ENCODE measurements at places on chromosomes 11 and 22. TPM values are rescaled to one million over a fixed set of nuclear protein-coding genes. Genes with fewer than 3 reads are reported as not detected.

DNA sequence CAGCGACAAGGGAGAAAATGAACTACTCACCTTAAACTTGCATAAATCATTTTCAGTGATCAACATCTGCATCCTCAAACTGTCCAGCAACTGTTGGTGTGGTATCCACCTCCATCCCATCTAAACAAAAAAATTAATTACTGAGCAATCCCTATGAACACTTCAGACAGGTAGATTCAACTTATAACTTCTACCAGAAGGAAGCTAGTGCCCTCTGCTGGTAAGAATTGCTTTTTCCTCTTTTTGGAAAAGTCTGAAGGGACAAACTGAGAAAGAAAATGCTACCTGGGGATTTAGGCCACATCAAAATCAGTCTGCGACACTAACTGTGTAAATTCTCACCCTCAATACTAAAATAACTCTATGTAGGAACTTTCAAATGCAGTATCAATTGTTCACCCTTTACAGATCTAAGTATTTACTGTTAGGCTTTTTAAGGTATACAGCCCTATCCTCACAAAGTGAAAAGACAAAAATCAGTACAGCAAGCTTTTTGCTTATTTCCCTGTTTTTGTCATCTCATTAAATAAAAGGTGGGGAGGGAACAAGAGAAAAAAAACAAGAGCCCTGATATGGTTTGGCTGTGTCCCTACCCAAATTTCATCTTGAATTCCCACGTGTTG lies 17.9 kb downstream of the CLNS1A start:
- DNase-seq = no peak

DNA sequence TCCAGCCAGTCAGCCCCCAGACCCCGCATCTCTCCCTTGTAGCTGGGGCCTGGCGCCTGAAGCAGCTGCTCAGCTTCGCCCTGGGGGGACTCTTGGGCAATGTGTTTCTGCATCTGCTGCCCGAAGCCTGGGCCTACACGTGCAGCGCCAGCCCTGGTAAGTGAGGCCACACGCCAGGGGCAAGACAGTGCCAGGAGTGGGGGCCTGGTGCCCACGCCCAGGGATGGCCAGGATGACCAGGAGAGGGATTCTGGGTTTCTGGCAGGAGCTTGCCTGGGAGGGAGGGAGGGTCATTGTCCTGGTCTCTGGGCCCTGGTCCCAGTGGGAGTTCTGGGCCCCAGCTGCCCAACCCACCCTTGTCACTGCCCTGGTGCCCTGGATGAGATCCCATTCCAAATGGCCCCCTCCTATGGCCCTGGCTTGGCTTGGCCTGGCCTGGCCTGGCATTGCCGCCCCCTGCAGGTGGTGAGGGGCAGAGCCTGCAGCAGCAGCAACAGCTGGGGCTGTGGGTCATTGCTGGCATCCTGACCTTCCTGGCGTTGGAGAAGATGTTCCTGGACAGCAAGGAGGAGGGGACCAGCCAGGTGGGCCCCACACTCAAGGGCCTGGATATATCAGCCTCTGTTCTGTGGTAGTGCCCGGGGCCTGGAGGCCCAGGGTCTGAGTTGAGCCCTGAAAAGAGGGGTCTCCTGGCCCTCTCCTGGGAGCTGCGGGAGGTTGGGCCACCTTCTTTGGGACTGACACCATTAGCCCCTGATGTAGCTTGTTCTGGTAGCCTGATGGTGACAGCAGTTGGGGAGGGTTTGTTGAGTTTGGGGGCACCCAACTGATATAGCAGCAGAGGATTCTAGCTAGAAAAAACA lies 3.7 kb downstream of the SLC39A13 start:
- DNase-seq = no peak

DNA sequence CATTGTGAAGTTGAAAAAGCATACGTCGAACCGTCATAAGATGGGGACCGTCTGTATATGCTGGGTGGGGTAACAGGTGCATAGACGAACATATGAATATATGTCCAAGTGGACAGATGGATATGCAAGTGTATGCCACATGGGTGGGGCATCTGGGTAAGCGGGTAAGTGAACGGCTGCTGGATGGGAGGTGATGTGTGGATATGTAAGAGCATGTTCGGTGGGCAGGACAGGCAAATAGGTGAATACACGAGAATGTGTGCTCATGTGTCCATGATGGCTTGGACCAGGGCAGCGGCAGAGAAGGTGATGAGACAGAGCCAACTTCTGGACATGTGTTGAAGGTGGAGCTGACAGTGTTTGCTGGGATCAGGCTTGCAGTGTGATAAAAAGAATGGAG lies 12.0 kb downstream of the IFITM10 start:
- DNase-seq = peak; percentile 40

- no peak for DNase-seq
These were observed 53.7 kb upstream of the DEPDC7 start for GRCh38 chr11:32962016-32962415.

The FGF4 gene
- total RNA-seq = 9.2 TPM

DNA sequence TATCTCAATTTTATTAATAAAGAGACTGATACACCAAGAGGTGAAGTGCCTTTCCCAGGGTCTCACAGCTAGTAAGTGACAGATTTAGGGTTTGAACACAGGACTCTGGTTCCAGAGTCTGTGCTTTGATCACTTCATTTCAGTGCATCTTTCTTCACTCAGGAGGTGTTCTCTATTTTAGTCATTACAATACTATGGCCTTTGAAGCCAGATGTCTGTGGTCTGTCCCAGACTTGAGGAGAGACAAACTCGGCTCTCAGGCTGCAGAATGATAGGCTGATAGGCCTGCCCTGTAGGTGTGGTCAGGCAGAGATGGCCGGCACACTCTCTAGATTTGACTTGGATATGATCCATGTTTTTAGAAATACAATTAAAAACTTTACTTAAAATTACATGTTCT lies 478.5 kb upstream of the CCDC90B start:
- no peak for DNase-seq

GRCh38 chr22:19811811-19812771 lies 42.6 kb downstream of the GNB1L start:
- peak; percentile 55 for DNase-seq

DNA sequence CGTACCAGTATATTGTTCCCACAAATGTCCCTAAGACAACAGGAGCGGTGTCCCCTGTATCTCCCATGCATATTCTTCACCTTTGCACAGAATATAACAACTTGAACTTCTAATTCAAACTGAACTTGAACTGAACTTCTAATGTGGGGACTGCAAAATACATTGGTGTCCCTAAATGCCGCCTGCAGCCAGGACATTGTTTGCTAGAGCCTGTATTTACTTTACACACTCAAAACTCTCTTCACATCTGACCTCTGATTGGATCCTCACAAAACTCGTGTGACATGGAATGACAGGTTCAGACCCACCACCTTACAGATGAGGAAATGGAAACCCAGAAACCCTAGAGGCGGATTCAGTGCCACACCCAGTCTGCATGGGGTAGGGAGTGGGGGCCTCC lies 6.4 kb downstream of the CPT1A start:
- no peak for DNase-seq

DNA sequence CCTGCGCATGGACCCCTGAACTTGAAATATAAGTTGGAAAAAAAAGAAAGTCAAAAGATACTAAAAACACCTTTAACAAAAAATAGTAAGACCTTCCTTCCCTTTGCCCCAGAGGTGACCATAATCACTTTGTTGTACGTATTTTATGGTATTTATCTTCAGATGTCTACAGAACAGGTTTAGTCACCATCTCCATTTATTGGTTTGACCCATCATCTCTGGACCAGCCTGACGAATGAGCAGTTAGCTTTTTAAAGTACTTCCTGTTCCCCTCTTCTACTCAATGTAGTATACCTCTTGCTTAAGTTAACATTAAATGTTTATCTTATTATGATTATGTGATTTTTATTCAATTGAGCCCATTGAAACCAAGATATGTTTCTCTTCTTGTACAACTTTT lies 64.7 kb upstream of the CREB3L1 start:
- DNase-seq = no peak

GRCh38 chr11:58927393-58928106 lies 11.7 kb upstream of the GLYATL1 start:
- DNase-seq = no peak

The CCDC87 gene
- total RNA-seq = 0.22 TPM

DNA sequence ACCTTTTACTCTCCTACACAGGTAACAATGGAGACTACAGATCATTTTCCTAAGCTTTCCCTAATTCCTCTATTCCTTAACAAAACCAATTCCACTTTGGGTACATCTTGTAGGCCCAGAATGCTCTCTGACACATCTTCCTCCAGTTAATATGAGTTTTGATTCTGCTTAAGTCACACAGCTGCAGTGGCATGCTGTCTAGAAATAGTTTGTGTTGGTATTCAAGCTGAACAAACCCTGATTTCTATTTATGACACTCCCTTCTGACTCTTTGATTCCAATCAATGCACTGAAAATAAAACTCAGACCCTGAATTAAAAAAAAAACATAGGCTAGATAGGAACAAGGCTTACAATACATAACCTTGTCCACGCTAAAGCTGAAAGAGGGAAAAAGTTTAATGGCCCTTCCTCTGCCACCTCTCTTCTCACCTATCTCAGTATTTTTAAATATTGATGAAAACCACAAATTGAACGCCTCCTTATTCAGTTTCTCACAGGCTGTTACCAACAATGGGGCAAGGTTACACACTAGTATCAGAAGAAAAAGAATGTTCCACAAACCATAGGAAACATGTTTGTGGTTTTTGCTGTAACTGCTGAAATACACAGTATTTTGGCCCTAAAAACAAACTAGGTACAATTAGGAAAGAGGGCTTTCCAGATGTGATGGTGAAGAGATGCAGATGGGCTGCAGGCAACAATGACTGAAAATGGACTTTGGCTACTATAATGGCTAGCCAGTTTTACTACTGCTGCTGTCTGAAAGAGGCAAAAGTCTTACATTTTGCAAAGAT lies 35.7 kb upstream of the GAB2 start:
- no peak for DNase-seq

The ARHGAP8 gene
- total RNA-seq = 17.3 TPM

DNA sequence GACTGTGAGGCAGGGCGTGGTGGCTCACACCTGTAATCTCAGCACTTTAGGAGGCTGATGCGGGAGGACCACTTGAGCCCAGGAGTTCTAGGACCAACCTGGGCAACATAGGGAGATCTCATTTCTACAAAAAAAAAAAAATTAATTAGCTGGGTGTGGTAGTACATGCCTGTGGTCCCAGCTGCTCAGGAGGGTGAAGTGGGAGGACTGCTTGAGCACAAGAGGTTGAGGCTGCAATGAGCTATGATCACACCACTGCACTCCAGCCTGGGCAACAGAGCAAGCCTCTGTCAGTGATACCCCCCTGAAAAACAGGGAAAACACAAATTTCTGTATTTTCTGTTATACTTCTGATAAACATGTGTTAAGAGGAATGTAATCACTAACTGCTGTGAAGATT lies 57.8 kb upstream of the ARHGAP32 start:
- DNase-seq = no peak

DNA sequence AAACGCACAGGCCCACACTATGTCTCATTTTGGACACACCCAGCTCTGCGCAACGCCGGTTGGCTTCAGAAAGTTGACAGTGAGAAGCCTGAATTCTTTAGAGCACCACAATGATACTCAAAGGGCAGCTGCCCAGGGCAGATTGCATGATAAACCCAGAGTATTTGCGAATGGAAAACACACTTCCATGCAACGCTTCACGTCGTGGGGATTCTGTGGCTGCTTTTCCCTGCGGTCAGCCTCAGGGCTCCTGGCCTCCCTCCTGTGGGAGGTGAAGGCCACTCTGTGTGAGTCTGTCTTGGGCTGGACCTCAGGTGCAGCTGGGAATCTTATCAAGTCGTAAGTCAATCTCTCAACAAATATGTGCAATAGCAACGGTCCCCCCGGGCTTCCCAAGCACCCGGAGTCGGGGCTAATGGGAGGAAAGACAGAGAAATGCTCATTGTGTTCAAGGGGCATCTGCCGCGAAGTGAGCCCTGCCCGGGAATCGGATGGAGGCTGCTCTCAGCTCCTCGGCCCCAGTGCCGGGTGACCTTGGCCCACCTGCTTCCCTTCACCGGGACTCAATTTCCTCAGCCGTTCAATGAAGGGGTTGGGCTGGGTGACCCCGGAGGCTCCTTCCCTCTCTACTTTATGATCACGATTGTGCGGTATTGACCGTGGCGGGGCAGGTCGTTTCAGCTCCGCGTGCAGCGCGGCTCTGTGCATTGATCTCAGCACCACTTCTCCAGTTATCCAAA lies 623.6 kb downstream of the BRD1 start:
- DNase-seq = peak; percentile 45

DNA sequence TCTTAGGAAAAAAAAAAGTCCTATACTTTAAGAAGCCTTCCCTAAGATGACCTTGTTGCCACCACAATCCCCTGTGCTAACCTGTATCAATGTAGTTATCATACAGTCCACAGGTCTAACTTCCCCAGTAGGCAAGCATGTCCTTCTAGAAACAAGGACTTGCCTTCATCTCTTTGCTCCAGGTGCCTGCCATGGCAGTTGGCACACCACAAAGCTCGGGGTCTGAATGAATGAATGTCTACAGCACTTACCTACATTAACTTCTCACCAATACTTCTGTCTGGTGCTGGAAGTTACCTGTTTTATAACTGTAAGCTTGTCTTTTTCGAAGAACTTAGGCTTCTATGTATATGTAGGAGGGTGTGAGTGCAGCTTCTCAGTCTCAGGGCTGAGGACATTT lies 23.4 kb downstream of the CLPB start:
- no peak for DNase-seq

The DNAJB7 gene
- not detected for total RNA-seq

GRCh38 chr11:129314371-129314770 lies 61.3 kb upstream of the BARX2 start:
- DNase-seq = no peak

DNA sequence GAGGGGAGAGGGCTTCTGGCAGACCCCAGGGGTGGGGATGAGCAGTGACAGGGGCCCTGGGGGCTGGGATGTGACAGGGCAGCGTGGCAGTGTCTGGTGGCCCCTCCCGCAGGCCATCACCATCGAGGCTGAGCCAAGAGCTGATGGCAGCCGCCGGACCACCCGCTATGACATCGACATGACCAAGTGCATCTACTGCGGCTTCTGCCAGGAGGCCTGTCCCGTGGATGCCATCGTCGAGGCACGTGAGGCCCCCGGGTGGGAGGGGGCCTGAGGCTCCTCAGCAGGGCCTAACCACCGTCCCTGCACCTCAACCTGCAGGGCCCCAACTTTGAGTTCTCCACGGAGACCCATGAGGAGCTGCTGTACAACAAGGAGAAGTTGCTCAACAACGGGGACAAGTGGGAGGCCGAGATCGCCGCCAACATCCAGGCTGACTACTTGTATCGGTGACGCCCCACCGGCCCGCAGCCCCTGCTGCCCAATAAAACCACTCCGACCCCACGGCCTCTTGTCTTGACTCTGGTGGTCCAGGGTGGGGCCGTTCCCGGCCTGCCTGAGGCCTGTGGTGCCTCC lies 2.6 kb upstream of the TCIRG1 start:
- DNase-seq = no peak

The TYR gene
- total RNA-seq = not detected

The P4HA3 gene
- 0.45 TPM for total RNA-seq

The MIOX gene
- total RNA-seq = not detected

DNA sequence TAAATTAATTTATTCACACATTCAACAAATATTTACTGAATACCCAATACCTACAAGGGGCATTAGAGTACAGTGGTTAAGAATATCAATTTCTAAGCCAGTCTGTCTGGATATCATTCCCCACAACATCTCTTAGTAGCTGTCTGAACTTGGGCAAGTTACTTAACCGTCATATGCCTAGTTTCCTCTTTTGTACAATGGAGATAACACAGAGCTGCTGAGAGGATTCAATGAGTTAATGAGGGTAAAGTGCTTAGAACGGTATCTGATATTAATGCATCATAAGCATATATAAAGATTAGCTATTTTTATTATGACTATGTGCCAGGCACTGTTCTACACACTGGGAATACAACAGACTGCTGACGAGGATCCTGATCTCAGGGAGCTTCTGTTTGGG lies 116.4 kb downstream of the APOL5 start:
- DNase-seq = no peak

The ACTN3 gene
- 0.71 TPM for total RNA-seq

GRCh38 chr11:116180806-116181600 lies 591.8 kb downstream of the BUD13 start:
- no peak for DNase-seq
